Activated CD4-positive, CD25-positive, alpha-beta regulatory T cell (primary cell): ENCODE measurements at places on chromosomes 4 and X.

DNA sequence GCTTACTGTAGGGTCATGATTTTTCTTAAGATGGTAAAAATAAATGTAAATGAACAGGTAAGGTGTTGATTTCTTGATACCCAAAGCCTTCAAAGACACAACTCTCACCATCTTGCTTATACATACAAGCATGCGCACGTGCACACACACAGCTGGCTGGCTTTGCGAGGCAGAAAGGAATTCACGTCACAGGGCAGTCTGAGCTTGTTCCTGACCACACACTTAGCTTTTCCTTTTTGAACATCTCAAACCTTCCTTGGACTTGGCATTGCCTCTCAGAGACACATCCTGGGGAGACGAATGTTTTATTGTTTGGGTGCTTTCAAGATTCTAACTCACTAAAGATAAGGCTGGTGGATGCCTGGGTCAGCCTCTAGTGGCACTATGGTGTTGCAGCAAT lies 175.0 kb downstream of the NHS start:
- DNase-seq = no peak

- no peak for DNase-seq
Observed at GRCh38 chr4:157425897-157426296, 205.4 kb downstream of the GRIA2 start.

GRCh38 chrX:112677167-112677566 lies 2.6 kb downstream of the LHFPL1 start:
- no peak for DNase-seq

GRCh38 chr4:77177199-77177598 lies 20.2 kb downstream of the CCNG2 start:
- DNase-seq = no peak

- no peak for DNase-seq
Observed at GRCh38 chr4:175504318-175504717, 307.7 kb downstream of the GPM6A start.

DNA sequence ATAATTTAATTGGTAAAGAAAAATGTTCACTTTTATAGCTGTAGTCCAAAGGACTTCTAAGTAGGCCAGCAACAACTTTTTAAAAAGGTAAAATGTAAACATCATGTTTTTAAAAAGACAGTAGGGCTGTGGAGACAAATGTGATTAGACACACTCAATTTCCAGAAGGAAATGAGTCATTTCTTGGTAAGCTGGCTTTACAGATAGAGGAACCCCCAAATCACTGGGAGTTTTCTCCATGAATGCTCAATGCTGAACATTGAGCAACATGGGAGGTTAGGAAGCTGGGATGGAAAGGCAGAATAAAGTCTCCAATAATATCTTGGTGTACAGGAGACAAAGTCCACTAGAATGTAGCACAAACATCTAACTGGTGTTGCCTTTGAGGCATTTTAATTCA lies 121.3 kb downstream of the NWD2 start:
- no peak for DNase-seq

GRCh38 chr4:185865901-185866328 lies 53.9 kb upstream of the SORBS2 start:
- DNase-seq = no peak

GRCh38 chr4:94545296-94545695 lies 93.6 kb downstream of the PDLIM5 start:
- DNase-seq = no peak

GRCh38 chr4:184890499-184890898 lies 64.7 kb upstream of the ACSL1 start:
- DNase-seq = no peak

GRCh38 chr4:101160792-101161592 lies 186.3 kb downstream of the PPP3CA start:
- no peak for DNase-seq

GRCh38 chr4:104989371-104989770 lies 157.3 kb upstream of the TET2 start:
- DNase-seq = no peak

DNA sequence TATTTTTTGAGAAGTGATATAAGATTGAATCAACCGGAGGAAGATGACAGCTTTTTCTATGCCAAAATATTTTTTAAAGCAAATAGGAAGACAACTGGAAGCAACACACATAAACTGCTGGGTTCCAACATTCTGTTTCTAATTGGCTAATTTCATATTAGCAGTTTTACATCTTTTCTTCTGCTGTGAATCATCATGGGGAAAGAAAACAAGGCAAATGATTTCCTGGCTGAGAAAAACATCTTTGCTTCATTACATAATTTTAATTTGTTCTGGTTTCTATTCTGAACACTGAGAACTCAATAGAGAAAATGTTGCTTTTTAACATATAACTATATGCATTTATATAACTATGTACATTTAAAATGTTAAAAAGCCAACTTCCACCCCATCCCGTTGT lies 2518.5 kb downstream of the ARAP2 start:
- no peak for DNase-seq

- no peak for DNase-seq
Observed at GRCh38 chr4:87087015-87087414, 133.4 kb downstream of the KLHL8 start.
